ENCODE measurements at places on chromosomes 7 and 10.

DNA sequence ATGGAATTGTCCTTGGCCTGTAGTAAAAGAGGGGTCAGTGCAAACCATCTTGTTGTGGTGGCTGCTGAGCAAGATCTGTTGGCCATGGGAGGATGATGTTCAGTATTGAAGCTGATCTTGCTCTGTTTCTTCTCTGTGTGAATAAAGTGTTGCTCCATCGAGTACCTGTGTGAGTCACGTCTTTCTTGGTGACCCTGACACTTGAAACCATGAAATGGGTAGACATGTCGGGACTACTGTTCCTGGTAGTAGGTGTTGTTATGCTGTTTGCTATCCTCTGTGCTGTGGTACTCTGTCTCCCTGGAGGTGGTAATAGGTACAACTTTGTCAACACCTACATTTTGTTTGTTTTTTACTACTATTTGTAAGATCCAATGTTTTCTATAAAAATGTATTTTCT lies 330.6 kb downstream of the MDFIC start:
- no peak for DNase-seq

- DNase-seq, result no peak
These were observed 33.5 kb downstream of the FAM204A start for GRCh38 chr10:118308664-118309063.

GRCh38 chr10:19826712-19827111 lies 10.5 kb downstream of the PLXDC2 start:
- DNase-seq, result no peak

DNA sequence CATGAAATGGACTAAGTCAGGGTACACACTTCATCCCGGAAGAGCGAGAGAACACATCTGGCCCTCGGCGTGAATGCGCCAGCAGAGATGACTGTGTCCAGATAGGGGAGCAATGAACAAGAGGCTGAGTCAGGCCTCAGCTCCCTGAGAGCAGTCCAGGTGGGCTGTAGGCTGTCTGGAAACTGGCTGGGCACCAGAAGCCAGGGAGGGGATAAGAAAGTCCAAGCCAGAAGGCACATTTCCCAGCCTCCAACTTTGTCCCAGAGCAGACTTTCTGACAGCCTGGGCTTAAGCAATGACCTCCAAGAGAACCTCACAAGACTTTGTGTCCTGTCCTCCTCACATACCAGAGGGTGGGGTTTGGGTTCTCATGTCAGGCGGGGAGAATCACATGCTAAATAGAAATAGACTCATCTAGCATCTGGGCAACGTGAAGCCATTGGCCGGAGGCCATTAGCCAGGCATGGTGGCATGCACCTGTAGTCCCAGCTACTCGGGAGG lies 157.2 kb downstream of the ARHGAP12 start:
- no peak for DNase-seq

GRCh38 chr10:95445837-95446486 lies 115.2 kb downstream of the SORBS1 start:
- peak; percentile 34 for DNase-seq

All from T1000 (cell line).